ENCODE measurements at places on chromosomes 1 and 21.

DNA sequence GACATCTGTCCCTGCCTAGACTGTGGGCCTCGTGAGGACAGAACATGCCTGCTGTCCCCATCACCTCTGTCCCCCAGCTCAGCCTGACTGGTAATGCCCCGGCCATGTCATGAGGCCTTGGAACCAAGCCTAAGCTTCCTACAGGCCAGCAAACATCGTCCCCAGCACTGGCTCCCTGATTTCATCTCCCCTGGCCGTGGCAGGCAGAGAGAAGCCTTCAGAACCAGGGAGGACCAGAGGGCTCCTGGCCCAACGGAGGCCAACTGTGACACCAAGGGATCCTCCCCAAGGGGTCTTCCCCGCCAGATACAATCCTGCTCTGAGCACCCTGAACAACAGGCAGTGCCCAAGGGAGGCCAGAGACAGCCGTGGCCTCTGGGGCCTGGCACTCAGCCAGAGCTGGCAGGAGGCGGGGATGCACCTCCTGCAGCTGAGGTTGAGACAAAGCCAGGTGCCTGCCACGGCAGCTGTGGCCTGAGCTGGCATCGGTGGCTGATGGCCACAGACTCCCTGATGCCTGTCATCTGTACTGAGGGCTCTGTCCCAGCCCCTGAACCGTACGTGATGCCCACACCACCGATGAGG is 9.9 kb upstream of the NPHP4 start:
- DNase-seq: no peak

DNA sequence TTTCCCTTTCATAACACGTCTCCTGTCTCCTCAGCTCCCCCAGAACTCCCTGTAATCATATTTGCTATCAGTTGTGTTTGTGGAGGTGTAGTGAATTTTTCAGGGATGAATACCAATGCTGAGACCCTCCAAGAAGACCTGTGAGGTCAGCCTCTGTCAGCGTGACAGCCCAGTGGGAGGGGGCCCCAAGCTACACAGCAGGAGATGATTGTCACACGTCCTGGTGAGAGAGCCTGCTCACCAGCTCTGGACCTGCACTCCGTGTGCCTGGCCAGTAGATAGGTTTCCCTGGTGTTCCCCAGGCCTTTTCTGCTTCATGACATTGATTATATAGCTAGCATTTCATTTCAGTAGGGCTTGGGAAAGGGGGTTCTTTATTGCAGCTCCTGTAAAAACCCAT is 421.5 kb downstream of the KIF26B start:
- DNase-seq: no peak

- no peak for DNase-seq
Observed at GRCh38 chr1:121471523-121471922, 286.7 kb downstream of the SRGAP2C start.

DNA sequence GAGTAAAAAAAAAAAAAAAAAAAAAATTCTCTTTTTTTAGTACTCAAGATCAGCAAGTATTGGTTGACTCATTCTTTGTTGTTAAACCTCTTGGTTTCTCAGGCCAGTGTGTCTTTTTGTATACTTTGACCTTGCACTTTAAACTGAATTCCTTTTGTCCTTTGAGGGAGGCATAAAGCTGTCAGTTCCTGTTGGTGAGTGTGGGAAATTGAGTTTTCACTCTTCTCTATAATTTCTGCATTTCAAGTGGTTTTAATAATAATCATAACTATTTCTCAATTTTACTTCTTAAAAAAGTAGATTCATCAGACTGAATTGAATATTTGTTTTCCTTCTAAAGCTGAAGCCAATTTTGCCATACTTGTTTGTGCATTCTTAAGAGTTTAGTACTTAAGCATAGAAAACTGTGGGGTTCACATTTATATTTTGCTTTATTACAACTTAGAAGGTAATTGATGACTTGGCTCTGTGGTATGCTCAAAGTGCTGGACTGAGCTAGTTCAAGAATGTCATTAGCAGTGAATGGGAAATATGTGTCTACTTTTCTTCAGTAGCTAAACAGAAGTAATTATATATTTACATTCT is 43.4 kb downstream of the ITSN1 start:
- DNase-seq: no peak

DNA sequence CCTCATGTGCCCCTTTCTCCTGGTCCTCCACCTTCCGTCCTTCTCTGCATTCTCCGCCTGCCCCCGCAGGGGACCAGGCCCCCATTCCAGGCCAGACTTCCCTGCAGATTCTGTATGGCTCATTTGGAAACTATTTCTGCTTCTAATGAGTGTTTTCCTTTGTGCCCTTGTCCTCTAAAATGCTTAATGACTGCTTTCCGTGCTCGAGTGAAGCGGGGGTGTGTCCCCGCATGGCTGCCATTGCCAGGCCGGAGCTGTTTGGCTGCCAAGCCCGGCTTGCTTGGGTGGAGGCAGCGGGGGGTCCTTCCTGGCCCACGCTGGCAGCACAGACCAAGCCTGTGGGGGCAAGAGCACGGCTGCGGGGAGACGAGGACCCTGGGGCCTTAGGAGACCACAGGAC is 299.3 kb upstream of the VAMP3 start:
- no peak for DNase-seq

- no peak for DNase-seq
Observed at GRCh38 chr1:192436441-192437078, 119.8 kb downstream of the RGS21 start.

- no peak for DNase-seq
Observed at GRCh38 chr1:231636157-231636556, 9.6 kb downstream of the DISC1 start.

DNA sequence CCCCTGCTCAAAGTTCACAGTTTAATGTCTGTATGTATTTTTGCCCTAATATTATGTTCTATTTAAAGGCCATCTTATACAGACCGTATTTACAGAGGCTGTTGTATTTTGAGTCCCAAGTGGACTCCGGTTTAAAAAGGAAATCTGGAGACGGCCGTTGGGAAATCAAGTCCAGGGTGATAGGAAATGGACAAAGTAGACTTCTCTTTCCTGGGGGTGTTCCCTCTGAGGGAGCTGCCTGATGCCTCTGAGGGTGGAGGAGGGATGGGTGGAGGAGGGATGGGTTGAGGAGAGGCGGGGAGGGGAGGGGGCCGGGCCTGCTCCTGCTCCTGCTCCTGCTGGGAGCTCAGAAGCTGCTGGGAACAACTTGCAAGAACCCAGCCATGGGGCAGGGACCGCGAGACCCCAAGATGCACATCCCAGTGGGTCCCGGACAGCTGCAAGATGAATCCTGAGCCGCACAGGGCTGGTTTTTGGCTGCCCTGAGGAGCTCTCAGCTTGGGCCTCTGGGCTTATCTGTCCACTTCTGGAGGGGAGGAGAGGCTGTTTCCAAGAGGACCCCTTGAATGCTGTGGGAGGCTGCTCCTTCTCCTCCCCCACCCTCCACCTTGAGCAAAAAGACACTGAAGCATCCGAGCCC is 12.0 kb upstream of the ACTL8 start:
- no peak for DNase-seq

GRCh38 chr21:25898671-25899070 is 163.9 kb downstream of the GABPA start:
- no peak for DNase-seq

- DNase-seq: no peak
Observed at GRCh38 chr1:86245566-86246190, 89.1 kb upstream of the COL24A1 start.

DNA sequence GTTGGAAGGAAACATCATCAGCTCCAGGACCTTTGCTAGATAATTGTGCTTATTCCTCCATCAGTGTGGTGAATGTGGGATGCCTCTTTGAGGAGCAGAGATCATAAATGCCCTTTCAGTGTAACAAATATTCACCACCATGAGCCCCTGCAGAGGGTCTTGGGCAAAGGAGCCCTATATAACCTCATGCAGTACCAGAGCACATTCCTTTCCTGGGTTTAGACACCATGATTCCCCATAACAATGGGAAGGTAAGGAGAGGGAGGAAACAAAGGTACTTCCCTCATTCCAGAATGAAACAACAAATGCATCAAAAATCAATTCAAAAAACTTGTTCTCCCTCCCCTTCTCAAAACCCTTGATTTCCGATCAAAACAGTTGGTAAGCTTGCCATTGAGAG is 103.4 kb upstream of the PROX1 start:
- DNase-seq: no peak

DNA sequence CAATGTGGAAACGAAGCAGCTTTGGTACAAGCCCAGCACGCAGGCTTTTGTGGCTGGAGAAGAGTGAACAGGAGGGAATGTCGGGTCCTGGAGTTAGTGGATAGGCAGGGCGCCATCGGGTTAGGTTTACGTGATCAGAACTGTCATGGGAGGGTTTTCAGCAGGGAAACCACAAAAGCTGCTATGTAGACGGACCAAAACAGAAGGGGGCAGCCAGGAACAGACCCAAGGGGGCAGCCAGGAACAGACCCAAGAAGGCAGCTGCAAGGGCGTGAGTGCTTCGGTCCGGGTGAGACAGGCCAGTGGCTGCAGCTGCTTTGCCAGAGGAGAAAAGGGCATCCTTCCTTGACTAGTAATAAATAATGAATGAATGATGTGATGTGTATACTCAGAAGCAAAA is 77.5 kb upstream of the KIF1B start:
- DNase-seq: no peak

- no peak for DNase-seq
Observed at GRCh38 chr1:245953876-245954660, 553.0 kb downstream of the SMYD3 start.

GRCh38 chr1:50358962-50359361 is 64.3 kb downstream of the DMRTA2 start:
- no peak for DNase-seq

GRCh38 chr1:114671011-114671938 is 1.4 kb upstream of the DENND2C start:
- no peak for DNase-seq

GRCh38 chr1:16260814-16261213 is 23.8 kb upstream of the CPLANE2 start:
- no peak for DNase-seq

DNA sequence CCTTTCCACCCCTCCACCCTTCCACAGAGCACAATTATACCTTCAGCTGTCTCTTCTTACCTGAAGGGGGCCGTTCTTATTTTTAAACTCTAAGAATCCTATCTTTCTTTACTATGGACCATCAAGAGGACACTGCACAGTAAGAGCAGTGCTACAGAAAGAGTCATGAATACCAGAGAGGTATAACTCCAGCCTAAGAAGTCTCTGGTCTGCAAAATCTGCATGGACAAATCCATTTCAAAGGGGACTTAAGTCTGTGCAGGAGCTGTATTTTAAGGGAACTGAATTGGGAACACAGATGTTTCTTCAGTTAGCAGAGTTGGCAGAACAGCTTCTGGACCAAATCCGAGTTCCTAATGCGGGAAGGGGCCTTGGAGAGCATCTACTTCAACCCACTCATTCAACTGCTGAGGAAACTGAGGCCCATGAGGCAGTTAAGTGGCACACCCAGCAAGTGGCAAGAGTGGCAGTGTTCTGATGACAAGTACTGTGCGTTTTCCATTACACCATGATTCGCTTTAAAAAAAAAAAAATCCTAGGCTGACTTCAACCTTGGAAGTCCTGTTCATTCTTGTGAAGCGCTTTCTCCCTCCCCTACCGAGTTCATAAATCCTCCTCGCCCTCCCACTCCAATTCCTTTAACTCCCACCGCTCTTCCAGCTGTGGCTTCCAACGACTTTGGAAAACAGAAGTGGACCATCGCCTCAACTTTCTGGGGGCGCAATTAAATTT is 1.8 kb downstream of the PLPP3 start:
- DNase-seq: no peak

DNA sequence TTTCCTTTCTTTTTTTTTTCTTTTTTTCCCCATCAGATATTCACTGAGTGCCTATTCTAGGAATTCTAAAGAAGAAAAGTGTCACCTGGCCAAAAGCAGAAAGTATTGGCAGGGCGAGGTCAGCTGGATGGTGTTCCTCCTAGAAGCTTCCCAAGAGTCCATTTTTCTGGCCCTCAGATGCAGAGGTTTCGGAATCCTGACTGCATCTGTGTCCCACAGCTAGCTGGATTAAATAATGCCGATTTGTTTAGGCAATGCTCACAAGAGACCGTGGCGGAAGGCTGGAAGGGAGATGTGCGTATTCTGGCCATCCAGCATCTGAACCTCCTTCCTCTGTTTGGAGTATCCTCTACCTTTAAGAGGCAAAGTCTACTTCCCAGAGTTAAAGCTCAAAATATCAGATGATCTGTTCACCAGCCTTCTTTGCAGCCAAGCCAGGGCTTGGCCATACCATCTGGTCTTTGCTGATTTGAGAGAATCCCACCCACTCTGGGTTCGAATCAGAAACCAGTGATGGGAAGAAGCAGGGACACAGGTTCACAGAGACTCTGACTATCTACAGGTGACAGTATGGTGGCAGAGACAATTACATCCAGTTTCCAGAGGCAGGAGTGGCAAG is 5.4 kb upstream of the TENT5C start:
- DNase-seq: no peak

- no peak for DNase-seq
Observed at GRCh38 chr1:116067566-116067890, 43.7 kb upstream of the MAB21L3 start.

- DNase-seq: no peak
Observed at GRCh38 chr1:53822931-53823330, 15.2 kb downstream of the NDC1 start.

DNA sequence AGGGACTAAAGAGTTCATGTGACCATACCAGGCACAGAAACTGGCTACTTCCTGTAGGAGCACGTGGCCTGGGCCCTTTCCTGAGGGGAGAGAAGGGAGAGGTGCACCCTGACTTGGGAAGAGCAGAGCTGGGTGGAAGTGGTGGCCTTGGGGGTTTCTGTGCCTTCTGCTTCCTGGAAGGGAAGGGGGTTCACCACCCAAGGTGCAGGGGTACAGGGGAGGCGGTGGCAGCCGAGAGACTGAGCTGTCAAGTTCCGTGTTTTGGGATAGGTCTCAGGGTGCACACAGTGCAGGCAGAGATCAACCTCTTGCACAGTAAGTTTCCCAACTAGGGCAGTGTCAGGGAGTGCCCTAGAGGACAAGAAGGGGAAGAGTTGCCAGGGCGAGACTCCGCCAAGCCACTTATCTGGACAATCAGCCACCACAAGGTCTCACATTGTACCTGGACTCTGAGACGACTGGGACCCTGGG is 10.1 kb downstream of the HECTD3 start:
- DNase-seq: no peak

- no peak for DNase-seq
Observed at GRCh38 chr1:41608211-41608610, 123.7 kb upstream of the EDN2 start.

DNA sequence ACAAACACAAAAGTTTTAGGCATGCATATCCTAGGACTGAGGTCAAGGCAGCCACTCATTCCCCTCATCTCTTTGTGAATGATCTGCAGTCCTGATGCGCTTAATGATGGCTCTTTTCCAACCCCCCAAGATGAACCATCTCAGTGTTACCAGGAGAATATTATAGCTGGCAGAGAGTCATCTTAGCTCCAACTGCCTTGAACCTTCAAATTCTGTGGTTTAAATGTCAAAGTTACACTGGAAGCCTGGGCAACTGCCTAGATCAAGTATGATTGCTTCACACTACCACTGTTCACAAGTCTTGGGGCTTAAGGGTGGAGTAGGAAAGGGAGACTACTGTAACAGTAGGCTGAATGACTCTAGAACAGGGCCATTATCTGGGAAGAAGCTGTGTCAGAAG is 8.0 kb upstream of the MYBPHL start:
- DNase-seq: no peak

- DNase-seq: no peak
Observed at GRCh38 chr1:15156807-15157380, 3.3 kb downstream of the TMEM51 start.

Data from stimulated activated CD8-positive, alpha-beta memory T cell treated with anti-CD3 and anti-CD28 coated beads, Interleukin-4, amount 100 ng/mL, for 24 hours (primary cell).